Immature natural killer cell (primary cell): ENCODE measurements at places on chromosomes 4 and X. TPM values are rescaled to one million over a fixed set of nuclear protein-coding genes. Genes with fewer than 3 reads are reported as not detected.

The GRIA3 gene
- not detected for polyA plus RNA-seq

The MAGEE2 gene
- polyA plus RNA-seq, result not detected

The ETDA gene
- not detected for polyA plus RNA-seq

The PRSS12 gene
- not detected for polyA plus RNA-seq

The DDX53 gene
- not detected for polyA plus RNA-seq

The LEF1 gene
- polyA plus RNA-seq, result 28.7 TPM

The WFS1 gene
- polyA plus RNA-seq, result 5.8 TPM

The C4orf33 gene
- polyA plus RNA-seq, result 22.6 TPM

The RAB41 gene
- not detected for polyA plus RNA-seq

The TGIF2LX gene
- polyA plus RNA-seq, result not detected

DNA sequence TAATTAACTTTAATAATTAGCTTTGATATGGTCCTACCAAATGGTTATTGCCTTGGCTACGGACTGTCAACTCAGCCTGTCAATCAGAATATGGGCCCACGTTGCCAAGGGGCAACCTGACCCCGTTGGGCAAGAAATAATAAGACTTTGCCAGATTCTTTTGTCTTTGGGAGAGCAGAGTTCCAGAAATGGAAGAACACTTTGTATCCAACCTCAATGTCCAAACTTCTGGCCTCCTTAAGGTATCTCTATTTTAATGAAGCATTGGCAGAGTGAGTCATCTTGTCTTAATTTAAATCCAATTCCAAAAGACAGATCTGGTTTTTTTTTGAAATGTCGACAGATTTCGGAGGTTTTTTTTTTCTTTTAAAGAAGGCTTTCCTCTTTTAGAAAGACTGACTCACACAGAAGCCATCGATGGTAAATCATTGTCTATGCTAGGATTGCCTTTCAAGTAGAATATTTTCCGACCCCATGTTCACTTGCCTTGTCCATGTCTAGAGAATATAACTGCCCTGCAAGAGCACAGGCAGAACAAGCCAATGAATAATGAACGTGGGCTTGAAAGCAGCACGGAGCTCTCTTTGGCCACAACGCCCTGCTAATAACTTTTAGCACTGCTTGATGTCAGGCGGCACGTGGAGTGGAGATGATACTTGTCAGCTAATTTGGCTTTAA lies 190.3 kb upstream of the GATB start:
- no peak overlapping the region for H3K27ac ChIP-seq
- no peaks in the 10 kb centered on the region for H3K4me1 ChIP-seq
- no peak overlapping the region for H3K4me3 ChIP-seq

DNA sequence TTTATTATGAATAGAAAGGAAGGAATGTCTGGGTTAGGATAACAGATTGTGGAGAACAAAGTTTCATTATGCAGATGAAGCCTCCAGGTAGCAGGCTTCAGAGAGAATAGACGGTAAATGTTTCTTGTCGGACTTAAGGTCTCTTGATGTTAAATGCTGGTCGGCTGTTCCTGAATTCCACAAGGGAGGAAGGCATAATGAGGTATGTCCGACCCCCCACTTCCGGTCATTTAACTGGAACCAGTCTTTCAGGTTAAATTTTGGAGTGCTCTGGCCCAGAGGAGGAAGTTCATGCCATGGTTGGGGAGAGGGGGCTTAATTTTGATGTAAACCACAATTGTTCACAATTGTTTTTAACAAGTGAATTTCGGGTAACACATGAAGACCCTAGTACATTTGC lies 158.1 kb upstream of the VCX3A start:
- H3K4me3 ChIP-seq, result no peak overlapping the region
- H3K27ac ChIP-seq, result no peak overlapping the region
- peaks cover 3% of the 10 kb centered on the region for H3K27me3 ChIP-seq
- no peak for DNase-seq
- H3K4me1 ChIP-seq, result no peaks in the 10 kb centered on the region

DNA sequence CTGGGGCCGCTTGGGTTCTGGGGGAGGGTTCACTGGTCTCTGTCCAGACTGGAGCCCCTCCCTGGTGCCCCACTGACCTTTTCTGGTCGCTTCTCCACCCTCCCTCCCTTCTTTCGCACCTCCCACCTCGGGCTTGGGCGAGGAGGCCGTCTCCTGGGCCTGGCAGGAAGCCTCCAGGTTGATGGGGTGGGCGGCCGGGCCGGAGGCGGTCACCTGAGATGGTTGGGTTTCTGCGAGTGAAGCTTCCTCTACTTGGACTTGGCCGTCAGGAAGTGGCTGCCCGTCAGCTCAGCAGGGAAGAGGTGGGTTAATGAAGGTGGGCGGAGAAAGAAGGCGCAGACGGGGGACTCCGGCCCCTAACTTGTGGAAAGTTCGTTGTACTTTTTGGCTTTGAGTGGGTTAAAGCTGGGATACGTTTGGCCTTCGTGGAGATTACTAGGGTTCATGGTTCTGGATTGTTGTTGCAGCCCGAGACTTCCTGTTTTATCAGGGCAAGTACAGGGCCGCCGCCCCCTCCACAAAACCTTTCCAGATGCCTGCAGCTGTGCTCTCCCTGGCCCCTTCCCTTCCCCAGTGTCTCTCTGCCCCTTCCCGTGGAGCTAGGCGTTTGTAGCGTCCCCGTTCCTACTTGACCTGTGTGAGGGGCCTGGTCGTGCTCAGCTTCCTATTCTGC lies 1.2 kb downstream of the AKAP17A start:
- peaks cover 6% of the 10 kb centered on the region for H3K36me3 ChIP-seq
- H3K4me3 ChIP-seq, result peak overlapping the region; percentile 91
- peaks cover 10% of the 10 kb centered on the region for H3K27me3 ChIP-seq
- peaks cover 37% of the 10 kb centered on the region for H3K4me1 ChIP-seq
- peak overlapping the region; percentile 97 for H3K27ac ChIP-seq

- H3K4me3 ChIP-seq, result no peak overlapping the region
- H3K27ac ChIP-seq, result no peak overlapping the region
- H3K4me1 ChIP-seq, result no peaks in the 10 kb centered on the region
- DNase-seq, result no peak
Measured at GRCh38 chrX:32280489-32280888, 930.9 kb downstream of the DMD start.

- peaks cover 10% of the 10 kb centered on the region for H3K4me1 ChIP-seq
- H3K27me3 ChIP-seq, result no peaks in the 10 kb centered on the region
- H3K4me3 ChIP-seq, result no peak overlapping the region
Measured at GRCh38 chr4:153421941-153422340, 44.2 kb upstream of the TMEM131L start.

GRCh38 chrX:69102612-69103194 lies 62.5 kb downstream of the PJA1 start:
- DNase-seq, result no peak
- no peak overlapping the region for H3K27ac ChIP-seq
- H3K4me3 ChIP-seq, result no peak overlapping the region
- H3K36me3 ChIP-seq, result no peaks in the 10 kb centered on the region
- H3K27me3 ChIP-seq, result peaks cover 8% of the 10 kb centered on the region

DNA sequence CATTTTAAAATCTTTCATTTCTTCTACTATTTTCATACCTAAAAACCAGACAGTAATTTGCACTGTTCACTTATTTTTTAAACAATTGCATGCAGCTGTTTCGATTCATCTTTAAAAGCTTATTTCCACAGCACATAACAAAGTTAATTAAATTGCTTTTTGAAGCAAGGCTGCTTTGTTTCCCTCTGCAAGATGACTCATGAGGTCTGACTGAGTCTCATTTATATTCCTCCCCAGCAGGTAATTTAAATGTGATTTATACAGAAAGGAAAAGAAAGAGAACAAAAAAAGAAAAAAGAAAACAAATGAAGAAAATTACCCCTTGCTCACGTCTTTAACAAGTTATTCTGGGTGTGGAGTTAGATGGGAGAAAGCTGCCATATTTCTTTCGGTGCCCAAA lies 22.8 kb downstream of the VMA21 start:
- peaks cover 2% of the 10 kb centered on the region for H3K27me3 ChIP-seq
- H3K36me3 ChIP-seq, result no peaks in the 10 kb centered on the region
- DNase-seq, result no peak
- no peak overlapping the region for H3K27ac ChIP-seq
- H3K4me1 ChIP-seq, result no peaks in the 10 kb centered on the region

- peaks cover 2% of the 10 kb centered on the region for H3K27me3 ChIP-seq
- no peak overlapping the region for H3K4me3 ChIP-seq
- H3K4me1 ChIP-seq, result no peaks in the 10 kb centered on the region
- H3K27ac ChIP-seq, result no peak overlapping the region
Measured at GRCh38 chrX:69151866-69152284, 13.4 kb downstream of the PJA1 start.

DNA sequence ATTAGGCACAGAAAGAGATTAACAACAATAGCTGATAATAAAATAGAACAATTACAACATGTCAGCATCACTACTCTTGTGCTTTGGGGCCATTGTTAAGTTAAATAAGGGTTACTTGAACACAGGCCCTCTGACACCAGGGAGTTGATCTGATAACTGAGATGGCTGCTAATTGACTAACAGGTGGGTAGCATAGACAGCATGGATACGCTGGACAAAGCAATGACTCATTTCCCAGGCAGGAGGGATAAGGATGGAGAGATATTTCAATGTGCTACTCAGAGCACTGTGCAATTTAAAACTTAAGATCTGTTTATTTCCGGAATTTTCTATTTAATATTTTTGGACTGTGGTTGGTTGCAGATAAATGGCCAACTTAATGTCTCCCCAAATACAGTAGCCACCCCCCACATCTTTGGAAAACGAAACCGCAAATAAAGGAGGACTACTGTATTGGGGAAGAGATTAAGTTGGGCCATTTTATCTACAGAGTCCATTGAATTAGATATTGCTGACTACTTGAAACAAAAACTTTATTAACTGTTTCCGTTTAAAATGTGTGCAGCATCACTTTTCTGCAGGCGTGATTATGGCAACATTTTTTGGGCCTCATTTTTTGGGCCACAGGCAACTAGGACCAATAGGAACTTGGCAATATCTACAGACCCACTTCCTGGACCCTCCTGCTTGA lies 200.6 kb upstream of the KLF3 start:
- H3K36me3 ChIP-seq, result no peaks in the 10 kb centered on the region
- peaks cover 10% of the 10 kb centered on the region for H3K4me1 ChIP-seq
- H3K27me3 ChIP-seq, result peaks cover 4% of the 10 kb centered on the region
- no peak overlapping the region for H3K27ac ChIP-seq
- H3K4me3 ChIP-seq, result no peak overlapping the region

- no peak overlapping the region for H3K4me3 ChIP-seq
- H3K27me3 ChIP-seq, result no peaks in the 10 kb centered on the region
- no peak overlapping the region for H3K27ac ChIP-seq
- DNase-seq, result peak; percentile 9
- no peaks in the 10 kb centered on the region for H3K4me1 ChIP-seq
Measured at GRCh38 chr4:14924076-14924811, 78.0 kb upstream of the CPEB2 start.

- H3K4me1 ChIP-seq, result no peaks in the 10 kb centered on the region
- H3K36me3 ChIP-seq, result no peaks in the 10 kb centered on the region
- no peak for DNase-seq
- no peak overlapping the region for H3K27ac ChIP-seq
Measured at GRCh38 chr4:169841776-169842175, 84.0 kb upstream of the HPF1 start.

GRCh38 chrX:153631907-153632594 lies 15.0 kb upstream of the DUSP9 start:
- DNase-seq, result no peak
- H3K4me3 ChIP-seq, result no peak overlapping the region
- no peak overlapping the region for H3K27ac ChIP-seq
- H3K27me3 ChIP-seq, result no peaks in the 10 kb centered on the region
- H3K4me1 ChIP-seq, result no peaks in the 10 kb centered on the region

- H3K27me3 ChIP-seq, result peaks cover 5% of the 10 kb centered on the region
- H3K4me1 ChIP-seq, result peaks cover 8% of the 10 kb centered on the region
- peaks cover 11% of the 10 kb centered on the region for H3K36me3 ChIP-seq
Measured at GRCh38 chr4:1826531-1827350, 29.2 kb downstream of the LETM1 start.

DNA sequence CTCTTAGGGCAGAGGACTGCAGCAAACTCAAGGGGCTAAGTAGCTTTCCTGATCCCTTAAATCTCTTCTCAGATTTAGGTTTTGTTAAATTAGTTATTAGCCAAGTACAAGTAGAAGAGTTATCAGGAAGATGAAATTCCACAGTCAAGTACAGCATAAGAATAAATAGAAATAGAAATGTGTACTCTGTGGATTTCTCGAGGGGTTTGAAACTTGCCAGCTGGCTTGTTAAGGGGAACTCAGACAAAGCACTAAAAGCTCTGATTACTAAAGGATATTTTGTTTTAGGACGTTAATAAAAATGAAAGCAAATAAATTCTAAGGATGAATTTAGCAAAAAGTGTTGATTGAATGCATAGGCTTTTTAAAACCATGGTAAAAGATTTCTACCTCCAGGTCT lies 654.6 kb downstream of the RAPGEF2 start:
- DNase-seq, result no peak
- no peak overlapping the region for H3K27ac ChIP-seq

DNA sequence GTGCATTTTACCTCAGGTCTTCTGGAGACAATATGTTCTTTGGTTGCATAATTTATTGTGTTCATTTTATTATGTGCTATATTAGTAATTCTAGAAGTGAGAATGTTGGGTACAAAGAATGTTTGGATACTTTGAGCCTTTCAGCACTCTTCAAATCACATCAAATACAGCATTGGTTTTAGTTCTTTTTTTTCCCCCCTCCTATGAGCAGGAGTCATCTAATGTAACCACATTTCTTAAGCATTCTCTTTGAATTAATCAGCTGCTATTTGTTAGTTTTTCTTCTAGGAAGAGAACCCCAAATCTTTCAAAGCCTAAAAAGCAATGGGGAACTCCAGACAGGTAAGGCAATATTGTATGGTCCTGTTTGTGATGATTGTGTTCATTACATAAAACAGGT lies 46.7 kb downstream of the ARL9 start:
- DNase-seq, result no peak
- H3K27ac ChIP-seq, result no peak overlapping the region
- peaks cover 5% of the 10 kb centered on the region for H3K27me3 ChIP-seq
- H3K4me3 ChIP-seq, result no peak overlapping the region
- H3K36me3 ChIP-seq, result no peaks in the 10 kb centered on the region

DNA sequence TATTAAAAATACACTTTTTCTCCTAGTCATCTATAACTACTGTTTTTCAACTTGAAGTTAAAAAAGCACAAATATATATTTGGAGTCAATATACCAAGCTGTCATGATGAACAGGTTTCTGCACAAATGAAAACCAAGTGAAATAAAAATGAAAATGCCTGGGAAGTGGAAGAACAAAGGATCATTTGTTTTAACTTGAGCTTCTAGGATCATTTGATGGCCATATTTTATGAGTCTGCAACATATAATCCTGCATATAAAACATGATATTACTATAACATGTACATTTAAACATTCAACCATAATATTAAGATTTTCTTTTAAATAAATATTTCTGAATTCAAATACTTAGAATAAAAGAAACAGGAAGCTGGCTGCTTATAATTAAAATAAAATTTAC lies 8.5 kb upstream of the ARHGEF38 start:
- no peak overlapping the region for H3K4me3 ChIP-seq
- no peaks in the 10 kb centered on the region for H3K36me3 ChIP-seq
- no peaks in the 10 kb centered on the region for H3K4me1 ChIP-seq
- no peaks in the 10 kb centered on the region for H3K27me3 ChIP-seq
- DNase-seq, result no peak
